ENCODE measurements at places on chromosomes 4 and X. TPM values are rescaled to one million over a fixed set of nuclear protein-coding genes. Genes with fewer than 3 reads are reported as not detected.

RRH gene
- total RNA-seq = not detected

SASH3 gene
- total RNA-seq = not detected

SRPX gene
- 64.1 TPM for total RNA-seq

STIM2 gene
- 18.3 TPM for total RNA-seq

MGARP gene
- total RNA-seq = 0.94 TPM

DRD5 gene
- not detected for total RNA-seq

UBA1 gene
- 92.1 TPM for total RNA-seq

ADGRA3 gene
- 1.3 TPM for total RNA-seq

PRICKLE3 gene
- 9.7 TPM for total RNA-seq

MAGEA11 gene
- not detected for total RNA-seq

USP11 gene
- total RNA-seq = 54.1 TPM

DDX53 gene
- not detected for total RNA-seq

SLIT2 gene
- total RNA-seq = 1.3 TPM

NDP gene
- not detected for total RNA-seq

MAGEC1 gene
- total RNA-seq = not detected

ARX gene
- not detected for total RNA-seq

CT83 gene
- not detected for total RNA-seq

LEF1 gene
- 0.16 TPM for total RNA-seq

PLCXD1 gene
- total RNA-seq = 5.4 TPM

PAK3 gene
- 3.9 TPM for total RNA-seq

POU4F2 gene
- not detected for total RNA-seq

NSDHL gene
- 16.4 TPM for total RNA-seq

TNIP3 gene
- total RNA-seq = 0.25 TPM

TMEM144 gene
- total RNA-seq = 6.3 TPM

GIMD1 gene
- not detected for total RNA-seq

BST1 gene
- total RNA-seq = 154 TPM

TCEAL6 gene
- total RNA-seq = not detected

XG gene
- total RNA-seq = 0.31 TPM

AFP gene
- not detected for total RNA-seq

CXCR3 gene
- not detected for total RNA-seq

AMBN gene
- total RNA-seq = not detected

SOX3 gene
- total RNA-seq = not detected

PDGFC gene
- total RNA-seq = 0.97 TPM

NPNT gene
- total RNA-seq = 0.32 TPM

TGIF2LX gene
- not detected for total RNA-seq

FATE1 gene
- total RNA-seq = not detected

ALAS2 gene
- not detected for total RNA-seq

UGT2A1 gene
- total RNA-seq = not detected

CC2D2A gene
- total RNA-seq = 6.5 TPM

F9 gene
- total RNA-seq = not detected

All from bladder microvascular endothelial cell (primary cell).